GM12878 (cell line): ENCODE measurements at places on chromosomes 3 and 15. TPM values are rescaled to one million over a fixed set of nuclear protein-coding genes. Genes with fewer than 3 reads are reported as not detected.

The EIF1B gene
- 35.7 and 38.9 TPM in 2 replicates for total RNA-seq

The IL20RB gene
- total RNA-seq: 0.58 and 0.97 TPM in 2 replicates

The ACAN gene
- total RNA-seq: not detected in 2 replicates

The ANKRD34C gene
- total RNA-seq: not detected in 2 replicates

The TMCC1 gene
- total RNA-seq: 20.2 and 21.1 TPM in 2 replicates

The ENTPD3 gene
- not detected in 2 replicates for total RNA-seq
